ENCODE measurements at places on chromosomes 2 and 18. TPM values are rescaled to one million over a fixed set of nuclear protein-coding genes. Genes with fewer than 3 reads are reported as not detected.

DNA sequence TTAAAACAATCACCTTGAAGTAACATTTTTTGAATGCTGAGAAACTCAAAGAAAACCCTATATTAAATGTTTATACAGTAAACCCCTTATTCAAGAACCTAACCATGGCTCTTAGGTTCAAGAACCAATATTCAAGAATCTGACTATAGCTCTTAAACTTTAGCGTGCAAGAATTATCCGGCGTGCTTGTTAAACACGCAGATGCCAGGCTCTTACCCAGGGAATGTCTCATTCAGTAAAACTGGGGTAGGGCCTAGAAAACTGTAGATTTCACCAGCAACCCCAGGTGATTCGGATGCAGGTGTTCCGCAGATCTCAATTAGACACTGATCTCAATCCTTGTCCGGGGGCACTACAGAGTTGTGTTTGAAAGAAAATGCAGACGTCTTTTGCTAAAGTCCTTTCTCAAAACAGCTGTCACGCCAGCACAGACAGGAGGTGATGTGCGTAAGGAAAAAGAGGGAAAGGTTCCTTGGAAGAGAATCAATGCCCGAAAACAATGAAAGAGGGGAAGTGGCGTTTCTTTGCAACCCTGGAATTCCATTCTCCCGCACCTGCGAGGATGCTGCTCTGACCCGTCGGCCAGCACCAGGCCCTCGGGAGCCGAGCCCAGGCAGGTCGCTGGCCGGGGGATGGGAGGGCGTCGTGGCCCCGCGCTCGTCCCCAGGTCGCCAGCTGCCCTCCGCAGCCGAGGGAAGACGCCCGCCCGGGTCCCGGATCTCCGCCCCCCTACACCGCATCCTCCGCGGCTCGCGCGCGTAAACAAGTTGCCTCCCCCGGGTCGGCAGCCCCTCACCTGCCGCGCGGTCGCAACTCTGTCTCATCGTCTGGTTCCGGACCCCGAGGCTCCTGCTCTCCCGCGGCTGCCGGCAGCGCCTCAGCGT lies 851 bp downstream of the EIF2AK3 start:
- DNase-seq: no peak

DNA sequence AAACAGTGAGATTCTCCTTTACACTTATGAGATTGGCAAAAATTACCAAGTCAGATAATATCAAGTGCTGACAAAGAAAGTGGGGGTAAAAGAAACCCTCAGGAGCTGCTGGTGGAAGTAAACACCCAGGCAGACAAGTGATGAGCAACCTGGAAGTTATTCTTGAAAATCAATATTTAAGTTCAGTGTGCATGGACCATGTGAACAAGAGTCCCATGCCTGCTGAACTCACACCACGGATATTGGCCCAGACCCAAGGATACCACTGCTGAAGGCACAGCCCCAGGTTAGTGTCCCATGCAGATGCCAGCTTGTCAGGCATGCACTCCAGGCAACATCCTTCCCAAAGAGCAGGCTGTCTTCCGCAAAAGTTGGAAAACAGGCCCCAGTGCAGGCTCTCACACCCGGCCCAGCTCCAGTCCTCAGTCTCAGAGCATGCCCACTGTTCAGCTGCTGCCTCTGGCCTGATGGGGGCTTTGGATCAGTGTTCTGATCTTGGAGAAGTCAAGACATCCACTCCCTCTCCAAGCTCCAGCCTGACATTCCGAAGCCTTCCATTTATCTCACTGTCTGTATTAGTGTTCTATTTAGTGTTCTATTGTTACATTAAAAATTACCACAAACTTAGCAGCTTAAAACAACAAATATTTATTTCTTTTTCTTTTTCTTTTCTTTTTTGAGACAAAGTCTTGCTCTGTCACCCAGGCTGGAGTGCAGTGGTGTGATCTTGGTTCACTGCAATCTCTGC lies 70.0 kb downstream of the HS1BP3 start:
- peak; percentile 28 for DNase-seq

DNA sequence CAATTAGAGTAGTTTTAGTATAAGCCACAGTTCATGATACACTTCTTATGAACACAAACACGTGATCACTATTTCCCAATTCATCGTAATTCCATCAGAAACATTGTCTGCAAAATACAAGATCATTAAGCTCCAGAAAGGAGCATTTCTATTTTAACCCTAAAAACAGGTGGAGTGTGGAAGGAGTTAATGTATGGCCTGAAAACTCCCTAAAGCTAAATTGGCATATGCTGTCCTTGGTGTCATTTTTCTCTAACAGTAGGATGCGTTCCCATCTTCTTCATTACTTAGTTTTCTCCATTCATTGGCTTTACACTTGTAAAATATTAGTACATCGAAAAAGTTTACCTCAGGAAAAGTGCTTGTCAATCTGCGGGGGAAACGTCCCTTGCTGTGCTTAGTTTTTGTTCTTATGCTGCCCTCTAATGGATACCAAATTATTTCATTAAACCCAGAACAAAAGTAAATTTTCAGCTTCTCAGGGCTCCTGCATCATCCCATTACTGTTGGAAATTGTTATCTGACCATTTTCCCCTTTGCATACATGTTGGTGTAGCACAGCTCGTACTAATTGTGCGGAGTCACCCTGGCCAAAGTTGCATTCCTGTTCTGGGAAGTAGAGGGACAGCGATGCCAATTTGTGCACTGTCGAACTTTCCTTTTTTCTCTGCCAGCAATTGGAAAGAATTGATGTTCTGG lies 153.4 kb downstream of the GPD2 start:
- peak; percentile 65 for DNase-seq

DNA sequence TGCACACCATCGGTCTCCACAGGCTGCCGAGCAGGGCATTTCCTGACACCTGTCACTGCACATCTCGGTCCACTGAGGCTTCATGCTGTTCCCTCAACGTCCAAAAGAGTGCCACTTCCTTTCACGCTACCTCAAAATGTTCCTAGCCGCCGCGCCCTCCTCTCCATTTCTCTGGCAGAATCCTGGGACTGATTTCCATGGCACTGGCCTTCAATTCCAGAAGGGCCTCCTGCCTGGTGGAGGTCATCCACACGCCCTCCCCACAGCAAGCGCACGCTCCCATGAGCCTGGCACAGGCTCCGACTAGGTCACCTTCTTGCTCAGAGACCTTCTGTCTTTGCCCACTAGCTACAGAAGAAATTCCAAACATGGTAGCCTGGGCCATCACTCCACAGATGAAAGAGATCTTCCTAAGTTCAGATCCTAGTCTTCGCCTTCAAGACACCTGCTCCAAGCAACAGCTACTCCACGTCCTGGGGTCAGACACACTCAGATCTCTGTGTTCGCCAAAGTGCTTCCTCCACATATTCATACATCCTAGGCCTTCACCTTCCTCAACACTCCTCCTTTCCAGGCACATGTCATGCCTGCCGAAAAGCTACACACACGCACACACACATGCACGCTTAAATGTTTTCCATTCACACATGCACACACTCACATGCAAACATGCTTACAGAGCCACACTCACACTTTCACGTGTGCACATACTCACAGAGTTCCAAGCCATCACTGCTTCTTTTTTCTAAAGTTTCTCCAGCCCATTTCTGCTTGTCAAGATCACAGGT lies 94.0 kb downstream of the PXDN start:
- no peak for DNase-seq

DNA sequence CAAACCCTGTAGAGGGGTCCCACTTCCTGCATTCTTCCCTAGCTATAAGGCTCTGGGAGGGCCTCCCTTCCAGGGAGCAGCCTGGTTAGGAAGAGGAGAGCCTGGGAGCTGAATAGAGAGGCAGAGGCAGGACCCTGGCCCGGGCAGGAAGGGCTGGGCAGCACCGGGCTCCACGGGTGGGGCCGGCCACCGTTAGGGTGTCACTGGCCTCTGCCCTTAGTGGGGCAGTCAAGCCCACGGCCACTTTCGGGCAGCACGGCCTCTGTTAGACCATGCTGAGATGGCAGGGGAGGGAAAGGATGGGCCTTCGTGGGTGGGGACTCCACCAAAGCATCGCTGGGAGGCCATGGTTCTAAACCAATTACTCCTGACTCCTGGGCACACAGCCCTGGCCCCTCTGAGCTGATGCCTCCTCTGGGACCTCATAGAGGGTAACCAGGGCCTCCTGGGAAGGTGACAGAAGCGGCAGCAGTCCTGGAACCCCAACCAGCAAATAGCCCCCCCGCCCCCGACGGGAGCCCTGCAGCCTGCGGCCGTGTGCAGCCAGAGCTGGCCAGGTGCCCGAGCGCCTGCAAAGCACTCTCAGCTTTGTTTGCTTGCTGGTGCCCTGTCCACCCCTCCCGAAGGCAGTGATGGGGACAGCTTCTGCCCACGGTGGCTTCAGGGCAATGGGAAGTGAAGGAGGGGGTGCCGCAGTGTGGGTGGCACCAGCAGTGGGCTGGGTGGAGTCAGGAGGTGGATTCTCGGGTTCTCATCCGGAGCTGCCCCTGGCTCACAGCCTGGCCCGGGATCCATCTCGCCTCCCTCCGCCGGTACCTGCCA lies 16.3 kb upstream of the HPCAL1 start:
- no peak for DNase-seq

DNA sequence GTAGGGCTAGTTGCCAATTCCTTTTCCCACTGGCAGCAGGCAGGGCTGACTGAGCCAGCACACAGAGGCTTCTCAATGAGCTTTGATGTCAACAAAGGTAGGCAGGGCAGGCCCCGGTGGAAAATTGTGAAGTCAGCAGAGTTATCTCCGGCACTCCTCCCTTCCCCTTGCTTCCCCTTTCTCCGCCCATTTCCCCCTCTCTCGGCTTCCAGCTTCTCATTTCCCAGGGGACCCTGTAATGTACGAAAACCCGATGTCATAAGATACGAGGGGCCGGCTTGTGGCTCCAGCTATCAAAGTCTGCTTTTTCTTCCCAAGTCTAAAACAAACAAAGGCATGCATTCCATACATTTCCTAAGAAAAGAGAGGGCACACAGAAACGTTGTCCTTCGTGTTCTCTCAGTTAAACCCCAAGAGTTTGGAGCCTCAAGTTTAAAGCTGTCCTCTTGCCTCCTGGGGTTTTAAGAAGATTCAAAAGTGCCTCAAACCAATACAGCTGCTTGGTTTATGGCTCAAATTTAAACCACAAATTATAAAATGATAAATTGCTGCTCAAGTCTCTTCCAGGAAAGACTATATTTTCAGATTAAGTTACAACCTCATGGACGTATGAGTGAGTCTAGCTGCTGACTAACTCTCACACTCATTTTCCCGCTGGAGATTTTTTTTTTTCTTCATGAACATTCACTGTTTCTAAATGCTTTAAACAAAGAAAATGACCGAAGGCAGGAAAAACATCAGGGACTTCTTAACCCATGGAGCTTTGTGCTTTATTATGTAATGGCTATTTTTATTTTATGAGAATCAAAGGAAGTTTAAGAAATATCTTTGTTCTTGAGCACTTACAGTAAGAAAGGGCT lies 27.2 kb upstream of the EML4 start:
- peak; percentile 100 for DNase-seq

- DNase-seq: no peak
These were observed 414.3 kb upstream of the HS6ST1 start for GRCh38 chr2:128732976-128733431.

DNA sequence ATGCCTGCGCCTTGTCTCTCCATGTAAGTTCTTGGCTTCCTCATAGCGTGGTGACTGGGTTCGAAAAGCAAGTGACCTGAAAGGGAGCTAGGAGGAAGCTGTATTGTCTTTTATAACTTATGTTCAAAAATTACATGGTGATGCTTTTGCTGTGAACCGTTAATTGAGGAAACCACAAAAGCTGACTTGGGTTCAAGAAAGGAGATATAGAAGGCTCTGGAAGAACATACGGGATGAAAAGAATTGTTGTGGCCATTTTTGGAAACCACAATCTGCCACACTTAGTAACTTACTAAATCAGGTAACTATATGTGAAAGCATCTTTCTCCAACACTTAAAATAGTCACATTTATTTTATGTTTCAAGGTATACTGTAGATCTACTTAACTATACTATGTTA lies 177.0 kb upstream of the RBMS1 start:
- no peak for DNase-seq

DNA sequence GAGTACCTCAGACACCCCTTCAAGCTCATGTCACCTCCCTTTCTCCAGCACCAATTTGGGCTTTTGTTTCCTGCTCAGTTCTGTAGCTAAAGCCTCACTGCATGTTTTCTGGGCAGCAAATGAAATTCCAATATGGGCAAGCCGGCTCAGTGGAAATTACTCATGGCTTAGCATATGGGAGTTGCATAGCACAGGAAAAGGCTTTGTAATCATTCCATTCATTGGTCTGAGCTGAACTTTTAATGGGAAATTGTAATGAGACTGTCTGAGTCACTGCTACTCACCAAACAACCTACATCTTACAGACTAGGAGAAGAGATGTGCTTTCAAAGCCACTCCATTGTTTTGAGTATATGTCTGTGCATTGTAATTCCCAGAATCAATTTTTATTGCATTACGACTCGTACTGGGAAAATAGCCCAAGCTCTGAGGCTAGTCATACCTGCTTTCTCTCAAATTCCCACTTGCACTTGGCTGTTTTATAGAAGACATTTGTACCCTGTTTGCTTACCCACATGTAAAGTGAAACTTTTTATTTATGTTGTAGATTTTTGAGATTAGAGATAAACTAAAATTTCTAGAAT lies 139.5 kb upstream of the LRATD1 start:
- no peak for DNase-seq

GRCh38 chr2:197152451-197153228 lies 157.9 kb downstream of the ANKRD44 start:
- no peak for DNase-seq

DNA sequence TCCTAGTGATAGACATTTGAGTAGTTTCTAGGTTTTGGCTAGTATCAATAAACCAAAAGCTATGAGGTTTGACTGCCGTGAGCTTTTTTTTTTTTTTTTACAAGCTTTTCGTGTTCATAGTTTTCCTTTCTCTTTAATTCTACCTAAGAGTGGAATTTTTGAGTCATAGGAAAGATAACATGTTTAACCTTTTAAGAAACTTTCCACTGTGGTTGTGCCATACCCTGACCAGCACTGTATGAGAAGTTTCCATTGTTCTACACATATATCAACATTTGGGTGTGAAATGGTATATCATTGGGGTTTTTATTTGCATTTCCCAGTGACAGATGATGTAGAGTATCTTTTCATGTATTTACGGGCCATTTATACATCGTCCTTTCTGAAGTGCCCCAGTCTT lies 31.7 kb downstream of the UBE2F start:
- DNase-seq: peak; percentile 32

DNA sequence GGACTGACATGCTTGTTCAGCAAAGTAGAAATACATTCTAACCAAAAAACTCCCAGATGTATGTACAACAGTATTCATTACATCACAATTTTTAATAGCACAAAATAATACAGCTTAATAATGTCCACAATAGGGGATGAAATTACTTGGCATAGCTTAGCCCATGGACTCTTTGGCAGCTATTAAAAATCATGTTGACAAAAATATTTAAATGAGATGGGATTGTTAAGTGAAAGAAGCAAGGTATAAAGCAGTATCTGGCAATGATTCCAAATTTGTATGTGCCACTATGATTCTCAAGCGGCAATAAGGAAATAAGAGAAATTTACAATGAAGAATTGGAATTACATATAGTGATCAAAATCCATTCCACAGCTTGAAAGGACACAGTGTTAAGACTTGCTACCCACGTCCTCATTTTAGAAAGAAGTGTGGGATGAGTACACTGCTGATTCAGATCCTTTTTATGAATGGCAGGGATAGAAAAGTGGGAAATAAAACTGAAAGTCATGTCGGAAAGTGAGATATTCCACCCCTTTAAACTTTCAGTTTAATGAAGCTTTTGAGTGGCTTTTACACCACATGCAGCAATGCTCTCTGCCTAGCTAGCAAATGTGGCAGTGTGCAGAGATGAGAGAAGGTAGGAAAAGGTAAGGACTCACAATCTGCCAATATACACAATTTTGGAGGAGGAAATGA lies 2.4 kb downstream of the GAREM1 start:
- no peak for DNase-seq

Gene PLCD4
- total RNA-seq: 0.32 TPM

Gene IL37
- not detected for total RNA-seq

Gene SPHKAP
- not detected for total RNA-seq

Gene CDH20
- not detected for total RNA-seq

All from SK-MEL-5 (cell line).